ENCODE measurements at places on chromosomes 2 and 18. TPM values are rescaled to one million over a fixed set of nuclear protein-coding genes. Genes with fewer than 3 reads are reported as not detected.

The MRPL30 gene
- 30.8 TPM for total RNA-seq

GRCh38 chr2:191421950-191422349 lies 176.7 kb downstream of the MYO1B start:
- no peaks in the 10 kb centered on the region for H3K36me3 ChIP-seq
- H3K4me3 ChIP-seq: no peak overlapping the region
- H3K27ac ChIP-seq: no peak overlapping the region
- H3K27me3 ChIP-seq: no peaks in the 10 kb centered on the region
- DNase-seq: no peak
- peaks cover 2% of the 10 kb centered on the region for H3K4me1 ChIP-seq

- DNase-seq: no peak
- H3K4me1 ChIP-seq: no peaks in the 10 kb centered on the region
- H3K4me3 ChIP-seq: no peak overlapping the region
- H3K27me3 ChIP-seq: no peaks in the 10 kb centered on the region
- no peaks in the 10 kb centered on the region for H3K36me3 ChIP-seq
- H3K27ac ChIP-seq: no peak overlapping the region
These were observed 255.4 kb downstream of the ALPK2 start for GRCh38 chr18:58373481-58373880.

The CD8B2 gene
- 0.09 TPM for total RNA-seq

The RGPD3 gene
- 0.05 TPM for total RNA-seq

DNA sequence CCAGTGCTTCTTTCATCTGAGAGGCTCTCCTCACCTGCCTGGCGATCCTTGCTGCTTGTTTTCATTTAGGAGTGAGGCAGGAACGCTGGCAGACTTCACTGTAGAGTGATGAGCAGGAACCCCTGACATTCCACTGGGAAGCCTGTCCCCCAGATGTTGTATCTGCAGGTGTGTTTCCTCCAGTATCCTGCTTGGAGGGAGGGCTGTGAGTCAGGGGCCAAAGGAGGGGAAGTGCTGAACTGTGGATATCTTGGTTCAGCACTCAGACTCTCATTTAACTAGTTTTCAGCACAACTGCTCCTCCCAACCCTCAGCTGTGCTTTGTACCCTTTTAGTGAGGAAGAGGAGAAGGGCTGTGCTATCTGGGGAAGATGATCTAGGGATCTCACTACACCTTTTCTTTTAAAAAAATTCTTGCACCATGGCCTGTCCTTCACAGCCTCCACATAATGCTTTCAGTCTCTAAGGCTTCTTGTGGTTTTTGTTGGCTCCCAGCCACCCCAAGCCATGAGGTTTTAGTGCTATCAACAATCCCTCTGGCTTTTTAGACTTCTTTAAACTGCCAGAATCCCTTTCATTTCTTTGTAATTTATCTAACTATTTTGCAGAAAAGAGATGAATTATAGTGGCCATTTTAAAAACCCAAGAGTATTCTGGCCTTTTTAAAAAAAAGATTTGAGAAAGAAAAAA lies 11.2 kb downstream of the ANKAR start:
- no peak overlapping the region for H3K4me3 ChIP-seq
- DNase-seq: no peak
- peaks cover 25% of the 10 kb centered on the region for H3K4me1 ChIP-seq
- H3K27ac ChIP-seq: no peak overlapping the region

GRCh38 chr2:105834931-105835330 lies 90.2 kb downstream of the NCK2 start:
- peaks cover 77% of the 10 kb centered on the region for H3K36me3 ChIP-seq
- DNase-seq: no peak
- no peak overlapping the region for H3K4me3 ChIP-seq
- no peaks in the 10 kb centered on the region for H3K27me3 ChIP-seq
- H3K27ac ChIP-seq: peak overlapping the region; percentile 80

- H3K4me1 ChIP-seq: no peaks in the 10 kb centered on the region
- no peaks in the 10 kb centered on the region for H3K27me3 ChIP-seq
- H3K27ac ChIP-seq: no peak overlapping the region
- no peak overlapping the region for H3K4me3 ChIP-seq
- H3K36me3 ChIP-seq: no peaks in the 10 kb centered on the region
These were observed 286.8 kb upstream of the HNMT start for GRCh38 chr2:137677466-137677865.

- no peaks in the 10 kb centered on the region for H3K4me1 ChIP-seq
- no peak overlapping the region for H3K4me3 ChIP-seq
- H3K27ac ChIP-seq: no peak overlapping the region
- H3K36me3 ChIP-seq: no peaks in the 10 kb centered on the region
- H3K27me3 ChIP-seq: peaks cover 24% of the 10 kb centered on the region
These were observed 55.9 kb upstream of the BARD1 start for GRCh38 chr2:214865400-214865799.

DNA sequence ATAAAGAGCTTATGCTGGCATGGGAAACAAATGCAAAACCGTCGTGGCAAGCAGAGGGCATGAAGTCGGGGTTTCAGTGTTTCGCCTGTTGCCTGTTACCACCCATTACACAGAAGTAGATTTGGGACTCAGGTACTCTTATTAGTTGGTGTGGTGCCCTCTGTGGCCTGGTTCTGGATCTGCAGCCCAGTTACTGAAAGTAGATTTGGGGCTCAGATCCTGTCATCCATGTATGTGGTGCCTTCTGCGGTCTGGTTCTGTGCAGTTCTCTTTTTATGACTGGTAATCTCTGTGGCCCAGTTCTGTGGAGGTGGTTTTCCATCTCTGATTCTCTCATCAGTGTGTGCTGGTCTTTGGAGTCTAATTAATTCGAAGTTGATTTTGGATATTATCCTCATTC lies 45.2 kb downstream of the ADNP2 start:
- H3K36me3 ChIP-seq: no peaks in the 10 kb centered on the region
- peak; percentile 73 for DNase-seq
- peaks cover 3% of the 10 kb centered on the region for H3K4me1 ChIP-seq
- H3K27ac ChIP-seq: no peak overlapping the region
- peaks cover 5% of the 10 kb centered on the region for H3K27me3 ChIP-seq

DNA sequence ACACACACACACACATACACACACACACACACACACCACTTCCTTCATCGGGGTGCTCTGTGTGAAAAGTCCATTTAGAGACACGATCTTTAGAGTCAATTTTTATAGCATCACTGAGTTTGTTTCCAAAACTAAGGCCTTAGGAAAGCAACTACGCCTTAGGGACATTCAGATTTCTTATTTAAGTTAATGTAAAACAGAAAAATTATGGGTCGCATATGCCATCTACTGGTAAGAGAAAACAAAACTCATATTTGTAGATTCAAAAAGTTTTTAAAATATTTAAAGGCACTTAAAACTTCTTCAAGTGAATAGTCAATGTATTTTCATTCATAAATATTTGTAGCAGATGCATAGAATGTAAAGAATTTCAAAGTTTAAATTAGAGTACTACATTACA lies 166.2 kb downstream of the ATAD2B start:
- peaks cover 8% of the 10 kb centered on the region for H3K4me1 ChIP-seq
- H3K4me3 ChIP-seq: no peak overlapping the region
- H3K36me3 ChIP-seq: peaks cover 15% of the 10 kb centered on the region
- H3K27me3 ChIP-seq: no peaks in the 10 kb centered on the region
- DNase-seq: no peak

- no peak overlapping the region for H3K4me3 ChIP-seq
- H3K4me1 ChIP-seq: peaks cover 12% of the 10 kb centered on the region
- no peaks in the 10 kb centered on the region for H3K27me3 ChIP-seq
- H3K36me3 ChIP-seq: no peaks in the 10 kb centered on the region
These were observed 26.5 kb upstream of the RFX8 start for GRCh38 chr2:101501443-101501842.

DNA sequence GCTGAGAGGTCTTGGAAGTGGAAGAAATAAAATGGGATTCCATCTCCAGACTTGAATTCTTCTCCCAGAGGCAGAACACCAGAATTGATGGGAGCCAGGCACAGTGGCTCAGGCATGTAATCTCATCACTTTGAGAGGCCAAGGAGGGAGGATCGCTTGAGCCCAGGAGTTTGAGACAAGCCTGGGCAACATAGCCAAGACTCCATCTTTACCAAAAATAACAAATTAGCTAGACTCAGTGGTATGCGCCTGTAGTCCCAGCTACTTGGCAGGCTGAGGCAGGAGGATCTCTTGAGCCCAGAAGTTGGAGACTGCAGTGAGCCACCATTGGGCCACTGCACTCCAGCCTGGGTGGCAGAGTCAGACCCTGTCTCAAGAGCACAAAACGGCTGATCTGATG lies 144.3 kb downstream of the C1D start:
- H3K36me3 ChIP-seq: no peaks in the 10 kb centered on the region
- no peaks in the 10 kb centered on the region for H3K4me1 ChIP-seq
- no peak overlapping the region for H3K27ac ChIP-seq
- DNase-seq: no peak

DNA sequence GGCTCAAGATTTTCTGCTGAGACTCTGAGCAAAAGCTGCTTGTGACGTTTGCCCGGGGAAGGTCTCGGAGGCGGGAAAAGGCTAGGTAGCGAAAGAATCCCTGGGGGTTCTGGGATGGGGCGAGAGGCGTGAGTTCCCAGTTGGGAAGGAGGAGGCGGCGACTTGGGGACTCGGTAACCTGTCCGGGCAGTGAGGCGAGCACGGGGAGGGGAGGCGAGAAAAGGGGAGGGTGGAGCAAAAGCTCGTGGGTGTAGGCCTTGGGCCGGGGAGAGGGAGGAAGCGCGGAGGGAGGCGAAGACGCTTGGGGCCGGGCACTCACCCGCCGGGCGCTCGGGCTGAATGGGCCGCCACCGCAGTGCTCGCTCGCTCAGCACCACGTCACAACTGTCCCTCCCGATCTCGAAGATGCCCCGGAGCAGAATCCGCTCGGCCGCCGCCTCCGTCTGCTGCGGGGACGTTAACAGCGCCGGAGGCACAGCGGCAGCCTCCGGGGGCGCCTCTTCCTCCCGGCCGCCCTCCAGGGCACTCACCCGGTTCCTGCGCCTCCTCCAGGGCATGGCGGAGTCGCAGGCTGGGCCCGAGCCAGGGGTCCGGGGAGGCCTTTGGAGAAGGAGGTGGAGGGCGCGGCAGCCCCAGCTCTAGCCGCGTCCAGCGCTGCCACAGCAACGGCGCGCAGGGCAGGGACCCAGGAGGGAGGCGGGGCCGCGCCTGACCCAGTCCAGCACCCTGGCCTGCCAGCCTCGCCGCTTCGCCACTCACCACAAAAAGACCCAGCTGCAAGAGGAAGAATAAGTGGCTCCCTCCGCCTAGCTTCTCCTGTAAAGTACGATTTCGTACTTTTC lies at the start of gene CERKL:
TSS of gene CERKL (minus strand) at position 656 of the 842 bp plus-strand sequence. CDS start at position 557, 99 bp downstream.
- no peaks in the 10 kb centered on the region for H3K36me3 ChIP-seq
- peaks cover 6% of the 10 kb centered on the region for H3K4me1 ChIP-seq
- H3K27ac ChIP-seq: no peak within 1 kb of the TSS

DNA sequence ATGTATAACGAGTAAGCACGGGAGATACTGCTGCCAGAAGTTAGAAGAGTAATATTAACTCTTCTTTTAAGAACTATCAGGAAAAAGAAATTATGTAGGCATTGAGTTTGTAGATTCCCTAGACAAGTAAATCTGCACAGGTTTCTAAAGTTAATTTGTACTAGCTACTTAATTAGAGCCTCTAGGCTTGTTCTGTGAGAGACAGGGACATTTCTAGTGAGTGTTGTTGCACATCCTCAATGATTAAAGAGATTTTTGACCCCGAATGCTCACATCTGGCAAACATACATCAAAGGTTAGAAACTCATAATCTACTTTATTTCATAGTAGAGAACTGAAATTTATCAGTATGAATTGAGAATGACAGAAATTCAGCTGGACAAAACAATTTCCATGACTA lies 669.0 kb upstream of the CDH7 start:
- no peaks in the 10 kb centered on the region for H3K36me3 ChIP-seq
- no peak overlapping the region for H3K27ac ChIP-seq
- DNase-seq: no peak
- no peaks in the 10 kb centered on the region for H3K4me1 ChIP-seq
- no peak overlapping the region for H3K4me3 ChIP-seq
- no peaks in the 10 kb centered on the region for H3K27me3 ChIP-seq

- H3K36me3 ChIP-seq: no peaks in the 10 kb centered on the region
- no peak overlapping the region for H3K27ac ChIP-seq
- H3K4me3 ChIP-seq: no peak overlapping the region
- H3K4me1 ChIP-seq: no peaks in the 10 kb centered on the region
- peaks cover 15% of the 10 kb centered on the region for H3K27me3 ChIP-seq
These were observed 62.8 kb downstream of the DTNA start for GRCh38 chr18:34772887-34773286.

The DSG4 gene
- total RNA-seq: not detected

The MPP4 gene
- total RNA-seq: not detected

DNA sequence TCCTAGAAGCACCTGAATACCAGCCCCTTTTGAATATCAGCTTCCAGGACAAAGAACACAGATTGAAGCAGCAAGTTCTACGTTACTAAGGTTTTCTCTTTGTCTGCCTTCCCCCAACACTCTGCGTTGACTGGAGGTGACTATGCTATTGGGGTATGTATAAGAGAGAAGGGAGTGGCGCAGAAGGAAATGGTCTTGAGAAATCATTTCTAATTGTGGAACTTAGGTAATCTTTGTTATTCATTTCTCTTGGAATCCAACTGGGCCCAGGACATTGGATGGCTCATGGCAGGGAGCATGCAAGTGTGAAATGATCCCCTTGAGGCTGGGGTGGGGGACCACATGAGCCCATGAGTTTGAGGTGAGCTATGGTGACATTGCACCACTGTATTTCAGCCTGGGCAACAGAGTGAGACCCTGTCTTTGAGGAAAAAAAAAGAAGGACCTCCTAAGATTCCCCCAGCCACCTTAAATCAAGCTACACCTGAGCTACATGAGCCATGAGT lies 29.7 kb downstream of the XDH start:
- H3K4me1 ChIP-seq: peaks cover 6% of the 10 kb centered on the region
- no peak for DNase-seq
- no peaks in the 10 kb centered on the region for H3K36me3 ChIP-seq
- H3K27me3 ChIP-seq: peaks cover 1% of the 10 kb centered on the region
- H3K27ac ChIP-seq: no peak overlapping the region
- H3K4me3 ChIP-seq: no peak overlapping the region

GRCh38 chr2:31420936-31421335 lies 6.4 kb upstream of the XDH start:
- H3K4me3 ChIP-seq: no peak overlapping the region
- H3K27me3 ChIP-seq: peaks cover 3% of the 10 kb centered on the region
- peaks cover 6% of the 10 kb centered on the region for H3K4me1 ChIP-seq
- no peak overlapping the region for H3K27ac ChIP-seq
- no peak for DNase-seq
- no peaks in the 10 kb centered on the region for H3K36me3 ChIP-seq

DNA sequence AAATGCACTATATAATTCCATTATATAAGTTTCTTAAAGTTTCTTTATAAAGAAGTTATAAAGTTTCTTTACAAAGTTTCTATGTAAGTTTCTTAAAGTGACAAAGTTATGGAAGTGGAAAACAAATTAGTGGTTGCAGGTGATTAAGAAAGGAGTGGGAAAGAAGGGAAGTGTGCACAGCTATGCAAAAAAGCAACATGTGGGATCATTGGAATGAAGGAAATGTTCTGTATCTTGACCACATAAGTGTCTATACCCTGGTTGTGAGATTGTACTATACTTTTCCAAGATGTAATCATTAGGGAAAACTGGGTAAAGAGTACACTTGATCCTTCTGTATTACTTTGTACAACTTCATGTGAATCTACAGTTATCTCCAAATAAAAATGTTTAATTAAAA lies 1541.1 kb downstream of the LRP1B start:
- H3K4me1 ChIP-seq: no peaks in the 10 kb centered on the region
- H3K27me3 ChIP-seq: no peaks in the 10 kb centered on the region
- H3K27ac ChIP-seq: no peak overlapping the region
- H3K36me3 ChIP-seq: no peaks in the 10 kb centered on the region
- no peak overlapping the region for H3K4me3 ChIP-seq

- H3K27ac ChIP-seq: no peak overlapping the region
- H3K4me1 ChIP-seq: no peaks in the 10 kb centered on the region
These were observed 280.6 kb downstream of the CALCRL start for GRCh38 chr2:187167491-187167890.

- peaks cover 3% of the 10 kb centered on the region for H3K4me1 ChIP-seq
- peaks cover 41% of the 10 kb centered on the region for H3K27me3 ChIP-seq
- no peak overlapping the region for H3K27ac ChIP-seq
- no peak overlapping the region for H3K4me3 ChIP-seq
- DNase-seq: no peak
These were observed 5.6 kb downstream of the QPCT start for GRCh38 chr2:37350034-37350433.

All from activated CD4-positive, alpha-beta T cell treated with anti-CD3 and anti-CD28 coated beads for 36 hours (primary cell).